ENCODE measurements at places on chromosomes 11 and 22. TPM values are rescaled to one million over a fixed set of nuclear protein-coding genes. Genes with fewer than 3 reads are reported as not detected.

CHID1 gene
- total RNA-seq: 29.1 TPM

KCNE3 gene
- 0.04 TPM for total RNA-seq

ZFTA gene
- 21.4 TPM for total RNA-seq

MACROD1 gene
- total RNA-seq: 97.2 TPM

MYO7A gene
- 0.88 TPM for total RNA-seq

SLC22A6 gene
- not detected for total RNA-seq

P2RX6 gene
- 3.1 TPM for total RNA-seq

TYR gene
- not detected for total RNA-seq

OR5T1 gene
- not detected for total RNA-seq

CSF2RB gene
- not detected for total RNA-seq

BLID gene
- 3.6 TPM for total RNA-seq

GGTLC2 gene
- total RNA-seq: not detected

MFRP gene
- not detected for total RNA-seq

KIRREL3 gene
- total RNA-seq: 4.1 TPM

C11orf65 gene
- total RNA-seq: 0.58 TPM

DGCR6 gene
- 0.16 TPM for total RNA-seq

C2CD2L gene
- 17.9 TPM for total RNA-seq

KRTAP5-9 gene
- not detected for total RNA-seq

OR2D2 gene
- 0.40 TPM for total RNA-seq

FGF3 gene
- total RNA-seq: not detected

IGLL1 gene
- not detected for total RNA-seq

BRSK2 gene
- 0.48 TPM for total RNA-seq

OR8H1 gene
- not detected for total RNA-seq

HARBI1 gene
- 5.7 TPM for total RNA-seq

FIBIN gene
- not detected for total RNA-seq

GP1BB gene
- 1.6 TPM for total RNA-seq

MYBPC3 gene
- total RNA-seq: not detected

CHCHD10 gene
- total RNA-seq: 14.9 TPM

TBX1 gene
- total RNA-seq: not detected

Data from A375 (cell line).